Lower lobe of right lung (tissue), 2 donors: ENCODE measurements at places on chromosomes 7 and 10.

GRCh38 chr10:60086862-60087261, 180.5 kb upstream of the CCDC6 start:
- no peaks in the 10 kb centered on the region for H3K27me3 ChIP-seq
- H3K4me3 ChIP-seq = no peak overlapping the region
- no peaks in the 10 kb centered on the region for H3K36me3 ChIP-seq
- H3K27ac ChIP-seq = no peak overlapping the region
- DNase-seq = no peak
- H3K4me1 ChIP-seq = no peaks in the 10 kb centered on the region

GRCh38 chr7:21915140-21915539, 30.6 kb downstream of the CDCA7L start:
- H3K4me1 ChIP-seq = no peaks in the 10 kb centered on the region
- no peaks in the 10 kb centered on the region for H3K27me3 ChIP-seq
- H3K27ac ChIP-seq = no peak overlapping the region
- H3K4me3 ChIP-seq = no peak overlapping the region

DNA sequence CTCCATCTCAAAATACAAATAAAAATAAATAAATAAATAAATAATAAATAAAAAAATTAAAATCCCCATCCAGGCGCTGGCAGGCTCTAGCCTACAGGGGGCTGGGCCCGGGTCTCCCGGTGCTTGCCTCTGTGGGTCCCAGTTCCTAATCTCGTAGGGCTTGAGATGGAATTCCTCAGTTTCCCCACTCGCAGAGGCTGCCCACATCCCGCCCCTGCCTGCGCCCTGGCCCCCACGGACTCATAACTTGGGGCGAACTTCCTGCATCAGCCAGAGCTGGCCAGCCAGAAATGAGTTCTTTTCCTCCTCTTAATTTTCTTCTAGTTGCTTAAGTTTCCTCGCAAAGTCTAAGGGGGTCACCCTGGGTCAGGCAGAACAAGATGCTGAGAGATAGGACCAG, 22.0 kb upstream of the SRRM3 start:
- H3K4me3 ChIP-seq = no peak overlapping the region
- peaks cover 2% of the 10 kb centered on the region for H3K27me3 ChIP-seq
- no peaks in the 10 kb centered on the region for H3K36me3 ChIP-seq
- peaks cover 4% of the 10 kb centered on the region for H3K4me1 ChIP-seq

- no peaks in the 10 kb centered on the region for H3K27me3 ChIP-seq
- no peaks in the 10 kb centered on the region for H3K4me1 ChIP-seq
- H3K36me3 ChIP-seq = no peaks in the 10 kb centered on the region
- DNase-seq = no peak
- H3K4me3 ChIP-seq = no peak overlapping the region
Observed at GRCh38 chr7:18828994-18829857, 288.2 kb downstream of the TWIST1 start.

- no peak for DNase-seq
- H3K36me3 ChIP-seq = no peaks in the 10 kb centered on the region
- no peaks in the 10 kb centered on the region for H3K27me3 ChIP-seq
- peaks cover 15% of the 10 kb centered on the region for H3K4me1 ChIP-seq
- H3K4me3 ChIP-seq = no peak overlapping the region
Observed at GRCh38 chr7:69603937-69604494, 5.7 kb downstream of the AUTS2 start.

- H3K4me3 ChIP-seq = peak overlapping the region; percentile 50
- peaks cover 18% of the 10 kb centered on the region for H3K27me3 ChIP-seq
- peaks cover 46% of the 10 kb centered on the region for H3K4me1 ChIP-seq
Observed at GRCh38 chr10:133274751-133275683, 1.7 kb downstream of the ADAM8 start.

- H3K4me1 ChIP-seq = no peaks in the 10 kb centered on the region
- no peaks in the 10 kb centered on the region for H3K36me3 ChIP-seq
- DNase-seq = no peak
- H3K4me3 ChIP-seq = no peak overlapping the region
- no peaks in the 10 kb centered on the region for H3K27me3 ChIP-seq
Observed at GRCh38 chr7:41117431-41117830, 585.5 kb downstream of the INHBA start.

DNA sequence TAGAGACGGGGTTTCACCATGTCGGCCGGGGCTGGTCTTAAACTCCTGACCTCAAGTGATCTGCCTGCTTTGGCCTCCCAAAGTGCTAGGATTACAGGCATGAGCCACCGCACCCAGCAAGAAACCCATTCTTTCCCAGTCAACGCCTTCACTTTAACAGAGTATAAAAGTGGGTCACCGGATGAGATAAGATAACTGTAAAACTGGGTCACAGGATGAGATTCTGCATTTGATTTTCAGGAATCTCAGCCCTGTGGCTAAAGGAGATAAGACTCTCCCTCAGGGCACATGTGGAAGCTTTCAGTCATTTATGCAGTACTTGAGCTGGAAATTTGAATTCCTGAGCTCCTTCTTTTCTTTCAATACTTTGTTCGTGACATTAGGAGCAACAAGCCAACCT, 70.8 kb downstream of the LRRC17 start:
- no peak overlapping the region for H3K4me3 ChIP-seq
- no peaks in the 10 kb centered on the region for H3K27me3 ChIP-seq
- no peaks in the 10 kb centered on the region for H3K4me1 ChIP-seq
- H3K36me3 ChIP-seq = no peaks in the 10 kb centered on the region
- DNase-seq = no peak
- no peak overlapping the region for H3K27ac ChIP-seq
